ENCODE measurements at places on chromosomes 3 and 15.

DNA sequence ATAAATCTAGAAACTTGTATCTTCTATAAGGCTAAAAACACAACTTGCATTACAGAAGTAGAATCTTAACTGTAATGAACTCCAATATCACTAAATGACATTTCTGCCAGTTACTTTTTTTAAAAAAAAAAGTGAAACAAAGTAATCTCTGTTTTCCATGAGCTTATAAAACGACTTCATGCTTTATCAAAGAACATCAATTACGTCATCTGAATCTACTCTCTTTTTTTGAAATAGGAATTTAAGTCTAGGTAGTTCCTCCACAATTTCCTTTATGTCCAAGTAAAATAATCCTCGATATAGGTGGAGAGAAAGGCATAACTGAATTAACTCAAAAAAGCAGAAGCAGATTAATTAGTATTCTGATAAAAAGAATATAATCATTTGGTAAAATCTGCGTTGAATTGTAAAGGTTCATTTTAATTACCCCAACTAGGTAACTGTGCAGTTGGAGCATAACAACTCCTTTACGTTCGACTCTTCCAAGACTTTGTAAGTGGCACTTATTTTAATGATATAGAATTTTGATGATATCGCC, 1.4 kb downstream of the UACA start:
- no peak for DNase-seq

DNA sequence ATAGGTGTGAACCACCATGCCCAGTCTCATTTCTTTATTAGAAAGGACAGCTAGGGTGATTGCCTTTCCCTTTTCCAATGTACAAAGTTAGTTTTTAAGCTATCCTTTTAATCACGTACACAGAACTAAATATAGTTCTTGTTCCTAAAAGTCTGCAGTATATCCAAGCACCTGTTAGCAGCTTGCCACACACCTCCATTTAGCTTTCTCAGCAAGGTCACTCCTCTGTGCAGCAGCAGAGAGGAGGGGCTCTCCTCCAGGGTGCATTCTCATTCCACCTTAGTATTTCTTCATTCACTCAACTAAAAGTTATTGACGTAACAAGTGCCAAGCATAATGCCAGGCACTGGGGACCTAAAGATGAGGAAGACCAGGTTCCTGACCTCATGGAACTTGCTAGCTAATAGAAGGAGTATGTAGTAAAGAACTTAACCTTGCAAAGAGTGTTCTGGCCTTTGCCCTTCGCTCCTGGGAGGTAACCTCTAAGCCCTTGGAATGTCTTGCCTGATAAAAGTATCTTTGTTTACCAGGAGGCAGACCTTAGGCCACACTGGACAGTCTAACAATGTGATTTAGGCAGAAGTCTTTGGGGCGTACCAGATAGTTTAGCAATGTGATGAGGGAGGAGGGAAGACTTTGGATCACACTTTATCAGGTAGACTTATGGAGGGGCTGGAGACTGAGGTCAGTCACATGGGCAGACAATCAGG, 12.7 kb upstream of the PTPN9 start:
- no peak for DNase-seq

DNA sequence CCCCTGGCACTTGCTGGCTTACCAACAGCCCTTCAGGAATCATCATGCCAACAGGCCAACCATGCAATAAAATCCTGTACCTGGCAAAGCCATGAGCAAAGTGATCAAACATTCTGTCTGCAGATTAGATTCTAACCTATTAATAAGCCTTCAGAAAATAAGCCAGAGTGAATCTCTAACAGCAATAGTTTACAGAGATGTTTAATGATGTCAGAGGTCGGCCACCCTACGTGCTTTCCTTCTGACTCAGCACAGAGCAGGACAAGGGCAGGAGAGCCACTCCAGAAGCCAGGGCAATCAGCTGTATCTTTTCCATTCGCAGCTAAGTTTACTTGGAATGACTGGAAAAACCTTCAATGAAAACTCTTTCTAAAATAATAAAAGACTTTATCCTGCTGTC, 13.1 kb downstream of the COL8A1 start:
- DNase-seq: peak; percentile 26

DNA sequence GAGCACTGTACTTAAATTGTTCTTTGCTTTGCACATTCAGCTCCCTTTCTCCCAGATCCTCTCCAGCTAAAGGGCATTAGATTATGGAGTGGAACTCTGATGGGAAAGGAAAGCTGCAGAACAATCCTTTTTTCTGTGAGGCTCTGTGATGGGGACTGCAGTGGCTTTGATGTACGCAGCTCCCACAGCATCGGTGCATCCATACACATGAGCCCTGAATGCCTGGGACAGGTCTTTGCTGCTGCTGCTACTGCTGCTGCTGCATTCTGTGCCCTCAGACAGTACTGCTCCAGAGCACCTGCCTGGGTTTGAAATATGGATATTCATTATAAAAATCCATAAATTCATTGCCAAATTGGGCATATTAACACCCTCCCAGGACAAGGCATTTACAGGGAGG, 164.4 kb downstream of the WDR76 start:
- DNase-seq: no peak

DNA sequence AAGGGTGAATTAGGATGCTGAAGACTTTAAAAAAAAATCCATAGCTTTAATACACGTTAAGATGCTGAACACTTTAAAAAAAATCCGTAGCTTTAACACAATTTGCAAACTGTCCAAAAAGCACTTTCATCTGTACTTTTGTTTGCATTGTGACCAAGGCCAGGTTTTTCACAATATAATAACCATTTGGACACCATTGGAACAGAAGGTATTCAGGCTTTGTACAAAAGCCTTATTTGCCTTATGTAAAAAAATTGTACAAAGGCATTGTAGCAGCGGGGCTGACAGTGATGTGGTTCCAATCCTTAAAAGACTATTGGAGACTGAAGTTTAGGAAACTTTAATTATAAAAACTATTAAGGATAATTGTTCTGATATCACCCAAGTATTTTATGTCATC, 15.2 kb upstream of the ICE2 start:
- no peak for DNase-seq

GRCh38 chr3:36196058-36196457, 184.2 kb upstream of the STAC start:
- no peak for DNase-seq

GRCh38 chr3:14426305-14426620, 23.9 kb downstream of the SLC6A6 start:
- no peak for DNase-seq

- DNase-seq: peak; percentile 99
Measured at GRCh38 chr15:70494852-70495571, 268.3 kb downstream of the UACA start.

DNA sequence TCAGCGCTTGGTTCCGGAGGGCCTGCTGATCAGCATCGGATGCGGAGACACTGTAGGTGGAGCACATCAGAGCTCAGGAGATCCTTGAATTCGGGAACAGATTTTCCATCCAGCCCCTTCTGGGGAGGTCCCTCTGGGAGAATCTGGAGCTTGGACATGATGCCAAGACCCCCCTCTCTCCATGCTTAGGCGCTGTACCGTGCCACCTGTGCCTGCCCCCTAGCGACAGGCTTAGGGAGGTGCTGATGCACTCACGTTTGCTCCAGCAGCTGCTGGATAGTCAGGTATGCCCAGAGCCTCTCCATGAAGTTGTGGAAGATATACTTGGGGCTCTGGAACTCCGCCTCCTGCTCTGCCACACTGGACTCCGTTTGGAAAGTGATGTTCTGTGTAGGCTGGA, 9.7 kb downstream of the ITIH4 start:
- DNase-seq: no peak

DNA sequence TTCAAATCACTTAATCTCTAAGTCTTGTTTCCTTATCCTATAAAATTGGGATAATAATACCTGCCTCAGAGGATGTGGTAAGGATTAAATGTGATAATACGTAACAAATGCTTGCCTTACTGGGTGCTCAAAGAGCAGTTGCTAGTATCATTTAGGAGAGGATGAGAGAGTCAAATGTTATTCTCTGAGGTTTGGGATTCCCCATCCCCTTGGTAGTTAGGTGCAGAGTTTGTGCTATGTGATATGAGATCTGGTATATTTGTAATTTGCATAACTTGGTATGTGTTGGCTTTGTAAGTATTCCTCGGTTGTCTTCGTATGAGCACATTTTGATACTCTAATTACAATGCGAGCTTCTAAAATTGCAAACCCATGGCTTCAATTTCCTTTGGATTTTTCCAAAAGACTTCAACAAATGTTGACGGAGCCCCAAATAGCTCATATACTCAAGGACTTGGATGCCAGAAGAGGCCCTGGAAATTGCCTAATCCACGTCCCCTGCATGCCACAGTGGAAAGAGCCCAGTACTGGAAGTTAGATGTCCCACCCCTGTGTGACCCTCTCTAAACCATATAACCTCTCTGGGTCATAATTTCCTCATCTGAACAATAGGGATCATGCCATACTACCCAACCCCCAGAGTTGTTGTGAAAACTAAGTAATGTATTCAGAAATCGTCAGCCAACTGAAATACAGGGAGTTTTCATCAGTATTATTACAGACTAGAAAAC, 85.0 kb downstream of the FBN1 start:
- DNase-seq: no peak

- DNase-seq: no peak
Measured at GRCh38 chr3:153146191-153147053, 15.6 kb upstream of the RAP2B start.

Data from RWPE1 (cell line).